Daoy (cell line): ENCODE measurements at places on chromosomes 4 and X.
A peak's percentile ranks its signal among the peaks of the same experiment; 100 is the strongest.

- no peak for DNase-seq
These were observed 24.4 kb downstream of the TBL1X start for GRCh38 chrX:9489234-9489633.

DNA sequence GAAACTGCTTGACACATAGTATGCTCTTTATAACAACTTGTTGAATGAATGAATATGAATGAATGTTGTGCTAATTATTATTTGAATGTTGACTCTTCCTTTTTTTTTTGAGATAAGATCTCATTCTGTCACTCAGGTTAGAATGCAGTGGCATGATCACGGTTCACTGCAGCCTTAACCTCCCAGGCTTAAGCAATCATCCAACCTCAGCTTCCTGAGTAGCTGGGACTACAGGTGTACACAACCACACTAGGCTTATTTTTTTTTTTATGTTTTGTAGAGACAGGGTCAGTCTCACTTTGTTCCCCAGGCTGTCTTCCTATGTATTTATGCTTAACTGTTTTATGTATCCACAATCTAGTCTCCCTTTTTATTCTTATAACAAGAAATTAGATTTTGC lies 114.7 kb upstream of the WDFY3 start:
- no peak for DNase-seq

DNA sequence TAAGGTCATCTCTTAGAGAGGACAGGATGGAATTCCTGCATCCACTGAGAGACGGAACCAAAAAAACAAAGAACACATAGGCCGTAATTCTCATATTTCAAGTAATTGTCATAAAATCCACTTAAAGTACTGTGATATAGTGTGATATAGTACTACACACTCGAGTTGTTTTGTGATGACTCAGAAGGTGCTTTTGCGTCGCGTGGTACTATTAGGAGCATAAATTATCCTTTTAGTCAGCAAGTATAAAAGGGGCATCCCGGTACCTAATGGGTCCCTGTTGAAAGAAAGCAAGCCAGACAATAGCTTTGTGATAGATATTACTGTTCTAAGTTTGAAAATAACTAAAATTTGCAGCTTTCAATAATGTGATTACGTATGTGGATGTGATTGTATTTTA lies 55.3 kb downstream of the GPR143 start:
- DNase-seq = no peak

DNA sequence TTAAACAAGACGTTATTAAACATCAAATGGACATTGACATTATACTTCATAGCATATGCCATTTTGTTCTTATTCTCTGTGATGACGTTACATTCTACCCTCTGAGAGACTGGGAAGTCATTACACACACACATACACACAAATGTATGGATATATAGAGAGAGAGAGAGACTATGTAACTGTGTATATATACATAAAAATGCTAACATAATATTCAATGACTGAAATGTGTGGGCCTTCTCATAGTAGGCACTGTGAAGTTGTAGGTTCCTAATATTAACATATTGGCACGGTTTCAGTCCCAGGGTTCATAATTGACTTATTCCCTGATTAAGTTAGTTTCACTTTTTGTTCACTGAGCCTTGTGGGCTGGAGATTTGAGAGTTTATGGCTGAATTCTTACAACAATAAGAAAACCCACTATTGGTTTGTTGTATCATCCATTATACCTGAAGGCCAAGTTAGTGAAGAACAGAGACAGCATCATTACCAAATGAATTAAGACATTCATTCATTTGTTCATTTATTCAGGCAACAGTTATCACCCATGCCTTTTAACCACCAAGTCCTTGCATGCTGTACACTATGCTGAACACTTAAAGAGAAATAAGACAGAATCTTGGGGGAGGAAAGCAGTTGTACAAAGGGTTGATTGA lies 68.5 kb downstream of the GAB1 start:
- peak; percentile 2 for DNase-seq

DNA sequence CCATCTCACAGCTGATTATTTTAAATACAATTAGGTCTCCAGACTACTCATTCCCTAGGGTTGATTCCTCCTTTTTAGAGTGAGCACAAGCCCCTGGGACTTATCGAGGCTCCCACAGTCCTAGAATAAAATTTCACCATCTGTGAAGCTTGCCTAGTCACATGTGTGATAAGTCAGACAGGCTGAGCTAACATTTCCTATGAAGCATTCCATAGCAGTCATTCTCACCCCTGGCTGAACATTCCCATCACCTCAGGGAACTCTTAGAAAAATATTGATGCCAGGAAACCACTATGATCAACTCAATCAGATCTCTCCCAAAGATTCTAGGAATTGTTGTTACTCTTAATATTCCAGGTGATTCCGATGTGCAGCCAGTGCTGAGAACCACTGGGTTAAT lies 37.7 kb downstream of the ARHGEF9 start:
- no peak for DNase-seq

GRCh38 chr4:39591290-39591689 lies 47.4 kb downstream of the SMIM14 start:
- DNase-seq = peak; percentile 23

GRCh38 chrX:123801901-123802300 lies 58.0 kb upstream of the XIAP start:
- no peak for DNase-seq

DNA sequence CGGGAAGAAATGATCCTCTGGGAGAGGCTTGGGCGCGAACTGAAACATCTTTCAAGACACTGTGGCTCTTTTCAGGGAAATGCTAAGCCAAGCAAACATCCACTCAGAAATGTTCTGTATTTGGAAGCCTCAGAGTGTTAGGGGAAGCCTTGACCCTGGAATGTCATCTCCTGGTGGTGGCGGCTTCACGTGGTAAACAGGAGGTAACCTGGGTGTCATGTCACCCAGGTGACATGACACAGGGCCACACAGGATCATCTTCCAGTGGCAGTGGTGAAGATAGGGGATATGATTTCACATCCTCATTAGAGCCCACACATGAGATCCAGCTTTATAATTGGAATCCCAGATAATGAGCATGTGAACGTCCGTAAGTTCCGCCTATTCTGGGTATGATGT lies 140.0 kb downstream of the TBL1X start:
- DNase-seq = no peak

GRCh38 chrX:13898603-13899002 lies 81.7 kb upstream of the GPM6B start:
- peak; percentile 12 for DNase-seq

DNA sequence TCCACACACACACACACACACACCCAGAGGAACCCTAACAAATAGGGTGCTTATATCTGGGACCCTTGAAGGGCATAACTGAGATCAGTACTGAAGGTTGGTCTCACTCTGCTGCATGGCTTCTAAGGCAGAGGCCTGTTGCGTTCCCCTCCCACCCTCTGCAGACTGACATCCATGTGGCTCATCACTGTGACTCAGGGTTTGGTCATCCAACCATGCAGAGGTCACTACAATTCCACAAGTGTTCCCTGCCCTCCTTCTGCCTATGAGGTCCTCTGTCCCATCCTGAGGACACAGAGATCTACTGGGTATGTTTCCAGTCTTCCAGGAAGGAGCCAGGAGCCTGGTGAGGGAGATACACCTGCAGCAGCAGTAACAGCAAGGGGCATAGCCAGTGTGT lies 55.8 kb downstream of the XAGE2 start:
- DNase-seq = peak; percentile 55

DNA sequence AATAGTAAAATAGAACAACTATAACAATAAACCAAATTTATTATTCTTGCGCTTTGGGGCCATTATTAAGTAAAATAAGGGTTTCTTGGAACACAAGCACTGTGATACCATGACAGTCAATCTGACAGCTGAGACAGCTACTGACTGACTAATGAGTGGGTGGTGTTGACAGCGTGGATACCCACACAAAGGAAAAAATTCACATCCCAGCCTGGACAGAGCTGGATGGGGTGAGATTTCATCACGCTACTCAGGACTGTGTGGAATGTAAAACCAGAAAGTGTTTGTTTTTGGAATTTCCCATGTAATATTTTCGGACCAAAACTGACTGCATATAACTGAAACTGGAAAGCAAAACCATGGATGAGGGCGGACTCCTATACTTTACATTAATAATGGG lies 48.8 kb downstream of the IGFBP7 start:
- DNase-seq = no peak

- no peak for DNase-seq
These were observed 105.8 kb downstream of the CHIC1 start for GRCh38 chrX:73668779-73669178.

GRCh38 chrX:31217084-31217483 lies 145.2 kb upstream of the FTHL17 start:
- no peak for DNase-seq

GRCh38 chrX:21959362-21960051 lies 19.0 kb downstream of the SMS start:
- no peak for DNase-seq

- peak; percentile 8 for DNase-seq
These were observed 265.4 kb downstream of the RAPGEF2 start for GRCh38 chr4:159368320-159368719.

DNA sequence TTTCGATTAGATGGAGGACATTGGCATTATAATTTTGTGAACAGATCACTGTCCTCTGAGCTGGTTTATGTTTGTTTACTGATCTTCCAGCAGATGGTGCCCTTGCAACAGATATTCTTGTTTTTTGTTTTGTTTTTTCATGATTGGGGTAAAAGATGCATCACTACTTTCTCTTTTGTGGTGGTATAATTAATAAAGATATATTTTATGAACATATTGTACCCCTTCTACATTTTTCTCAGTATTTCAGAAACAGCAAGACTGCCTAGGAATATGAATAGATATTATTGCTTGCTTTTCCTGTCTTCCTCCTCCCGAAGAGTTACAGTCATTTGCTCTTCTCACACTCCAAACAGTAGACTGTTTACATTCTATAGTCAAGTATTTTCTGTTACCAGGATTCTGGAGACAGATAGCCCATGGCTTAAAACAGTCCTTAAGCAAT lies 905.2 kb downstream of the TRAM1L1 start:
- DNase-seq = peak; percentile 5

- no peak for DNase-seq
These were observed 108.1 kb downstream of the ANXA3 start for GRCh38 chr4:78659665-78660064.

DNA sequence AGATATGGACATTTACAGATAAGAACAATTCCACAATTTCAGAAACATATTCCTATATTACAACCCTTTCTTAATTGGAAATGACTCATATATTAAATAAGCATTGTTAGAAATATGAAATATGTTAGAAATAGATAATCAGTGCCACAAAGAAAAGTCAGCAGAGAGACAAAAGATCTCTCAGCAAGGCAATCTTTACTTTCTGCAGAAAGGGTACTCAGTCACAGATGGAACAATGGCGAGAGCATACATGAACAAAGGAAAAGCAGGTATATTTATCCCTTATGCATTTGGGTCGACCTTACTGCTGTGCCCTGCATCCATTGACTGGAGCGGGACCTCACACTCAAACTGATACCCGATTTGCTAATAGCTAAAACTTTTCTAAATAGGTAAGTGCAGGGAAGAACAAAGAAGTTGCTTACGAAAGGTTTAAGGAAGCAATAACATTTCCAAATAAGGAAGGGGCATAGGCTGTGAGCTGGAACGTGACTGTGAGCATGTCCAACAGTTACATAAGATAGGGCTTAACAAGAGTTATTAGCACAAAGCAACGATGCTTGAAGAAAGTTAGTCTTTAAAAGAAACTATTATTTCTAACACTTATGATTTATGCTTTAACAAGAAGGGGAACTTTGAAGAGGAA lies 40.8 kb downstream of the MGARP start:
- DNase-seq = no peak

DNA sequence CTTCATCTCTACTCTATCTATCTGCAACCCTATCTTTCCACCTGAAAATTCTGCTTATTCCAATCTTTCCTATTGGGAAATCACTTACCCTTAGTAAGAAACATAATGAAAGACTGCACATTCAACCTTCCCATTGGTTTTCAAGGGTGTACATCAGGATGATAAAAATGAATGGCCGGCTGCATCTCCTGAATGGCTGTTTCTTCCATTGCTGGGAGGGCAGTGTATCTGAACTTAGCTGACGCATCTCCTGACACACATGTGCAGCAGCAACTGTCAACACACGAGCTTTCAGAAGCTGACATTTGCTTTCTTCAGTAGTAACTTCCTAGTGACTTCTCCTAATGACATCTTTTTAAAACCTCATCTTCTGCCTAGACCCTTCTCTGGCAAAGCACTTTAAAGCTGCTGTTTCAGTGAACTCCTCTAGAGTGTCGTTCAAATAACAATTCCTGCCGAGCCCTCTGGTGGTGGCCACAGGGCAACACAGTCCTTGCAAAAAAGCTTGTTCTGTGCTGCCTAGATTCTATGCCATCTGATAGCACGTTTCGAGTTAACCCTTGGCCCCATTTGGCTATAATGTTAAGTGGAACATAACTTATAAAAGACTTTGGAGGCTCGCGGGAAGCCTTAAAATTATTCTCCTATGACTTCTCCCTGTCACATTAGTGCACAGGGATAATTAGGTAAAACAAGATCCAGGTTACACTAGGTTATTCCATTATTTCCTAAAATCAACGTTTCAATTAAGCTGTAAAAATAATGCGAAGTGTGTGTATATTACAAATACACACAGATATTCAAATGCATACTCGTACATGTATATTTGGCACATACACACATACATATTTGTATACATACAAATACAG lies 2340.7 kb downstream of the PCDH7 start:
- peak; percentile 19 for DNase-seq

DNA sequence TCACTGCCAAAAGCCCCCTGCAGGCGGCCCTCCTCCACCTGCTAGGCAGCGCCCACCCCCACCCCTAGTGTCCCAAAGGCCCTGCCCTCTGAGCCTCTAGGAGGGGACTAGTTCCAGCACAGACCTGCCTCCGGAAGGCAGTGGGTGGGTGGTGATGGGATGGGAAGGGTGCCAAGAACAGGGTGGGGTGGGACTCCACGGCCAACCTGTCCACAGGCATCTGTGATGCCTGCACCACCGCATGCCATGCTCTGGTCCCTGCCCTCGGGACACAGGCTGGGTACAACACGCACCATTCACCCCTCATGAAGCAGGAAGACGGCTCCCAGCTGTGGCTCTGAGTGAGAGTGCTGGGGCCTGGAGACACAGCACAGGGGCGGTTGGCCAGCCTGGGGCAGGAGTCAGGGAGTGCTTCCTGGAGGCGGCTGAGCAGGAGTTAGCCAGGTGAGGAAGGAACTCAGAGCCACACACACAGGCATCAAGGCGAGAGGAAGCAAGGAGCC lies 243.1 kb upstream of the PSAPL1 start:
- no peak for DNase-seq

GRCh38 chr4:79325864-79326328 lies at the start of gene NAA11:
Gene NAA11 (minus strand): TSS chr4:79326061. CDS start chr4:79325877, 184 bp downstream.
- DNase-seq = peak; percentile 61

DNA sequence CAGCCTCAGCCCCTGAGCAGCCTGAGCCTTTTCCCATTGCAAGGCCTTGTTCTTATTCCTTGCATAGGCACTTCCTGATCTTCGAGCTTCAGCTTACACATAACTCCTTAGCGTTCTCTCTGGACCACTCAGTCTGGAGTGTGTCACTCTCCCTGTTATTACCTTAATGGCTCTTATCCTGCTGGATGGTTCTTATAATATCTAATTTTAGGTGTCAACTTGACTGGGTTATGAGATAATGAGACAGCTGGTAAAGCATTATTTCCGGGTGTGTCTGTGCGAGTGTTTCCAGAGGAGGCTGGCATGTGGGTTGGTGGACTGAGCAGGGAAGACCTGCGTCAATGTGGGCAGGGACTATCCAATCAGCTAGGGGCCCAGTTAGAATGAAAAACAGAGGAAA lies 75.7 kb downstream of the HAUS3 start:
- DNase-seq = no peak
